ENCODE measurements at places on chromosomes 7 and 10.

GRCh38 chr7:35757574-35757973 is 43.3 kb upstream of the SEPTIN7 start:
- no peak for DNase-seq

DNA sequence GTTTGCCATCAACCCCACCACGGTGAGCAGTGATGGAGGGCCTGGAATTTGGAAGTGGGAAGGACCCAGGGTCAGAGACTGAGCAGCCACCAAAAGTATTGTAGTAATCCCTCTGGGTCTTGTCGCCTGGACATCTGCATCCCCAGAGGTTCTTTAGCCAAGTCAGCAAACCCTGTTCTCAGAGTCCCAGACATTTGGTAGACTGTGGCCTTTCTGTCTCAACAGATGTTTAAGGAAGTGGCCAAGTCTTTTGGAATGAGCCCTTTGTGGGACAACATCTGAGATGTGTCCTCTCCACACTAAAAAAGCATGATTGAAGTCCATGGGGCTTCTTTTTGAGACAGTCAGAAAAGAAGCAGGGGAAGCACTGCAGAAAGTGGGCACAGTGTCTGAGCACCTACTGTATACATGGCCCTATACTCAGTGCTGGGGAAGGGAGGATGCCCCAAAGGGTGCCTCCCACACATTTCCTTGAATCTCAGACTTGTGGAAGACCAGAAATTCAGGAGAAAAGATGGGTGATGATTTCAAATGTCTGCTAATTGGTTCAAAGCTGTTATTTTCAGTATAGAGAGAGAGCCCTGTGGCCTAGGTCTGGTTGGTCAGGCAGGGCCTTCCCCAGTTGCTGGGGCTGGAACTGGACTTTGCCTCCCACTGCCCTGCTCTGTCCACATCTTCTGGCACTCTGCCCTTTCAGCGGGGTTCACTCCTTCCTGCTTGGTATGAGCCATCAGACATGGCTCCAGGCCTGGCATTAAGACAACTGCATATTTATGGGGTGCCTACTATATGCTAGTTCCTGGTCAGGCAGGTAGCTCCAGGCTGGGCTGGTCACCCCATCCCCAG is 26.5 kb upstream of the VSIR start:
- DNase-seq: no peak

GRCh38 chr10:104472957-104473745 is 119.5 kb downstream of the CFAP58 start:
- no peak for DNase-seq

GRCh38 chr7:27132978-27133377 is 2.4 kb upstream of the HOXA4 start:
- DNase-seq: no peak

DNA sequence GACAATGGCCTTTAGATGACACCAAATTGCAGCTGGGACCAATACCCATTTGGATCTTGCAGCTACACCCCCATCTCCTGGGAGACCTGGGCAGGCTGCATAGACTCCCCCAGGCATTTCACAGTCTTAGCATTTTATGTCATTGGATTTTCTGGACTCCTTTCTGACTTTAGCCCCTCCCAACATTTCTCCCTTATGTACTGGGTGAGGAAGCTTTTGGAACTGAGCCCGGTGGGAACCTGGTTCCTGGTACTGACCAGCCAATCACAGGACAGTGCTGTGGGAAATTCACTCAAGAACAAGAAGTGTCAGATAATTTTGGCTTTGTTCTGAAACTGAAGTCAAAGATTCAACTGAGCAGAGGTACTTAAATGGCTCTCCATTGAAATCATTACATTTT is 177.7 kb downstream of the ACTR3B start:
- no peak for DNase-seq

GRCh38 chr10:125086691-125087090 is 73.7 kb downstream of the CTBP2 start:
- DNase-seq: no peak

- DNase-seq: no peak
These were observed 3.0 kb upstream of the WNT2 start for GRCh38 chr7:117325836-117326235.

GRCh38 chr7:40937879-40938278 is 765.0 kb downstream of the INHBA start:
- no peak for DNase-seq
